Mesenteric fat pad (tissue), 1 donor: ENCODE measurements at places on chromosomes 1 and 21. TPM values are rescaled to one million over a fixed set of nuclear protein-coding genes. Genes with fewer than 3 reads are reported as not detected.
A peak's percentile ranks its signal among the peaks of the same experiment; 100 is the strongest.

GRCh38 chr1:245572709-245573108 lies 417.9 kb downstream of the KIF26B start:
- DNase-seq = no peak

DNA sequence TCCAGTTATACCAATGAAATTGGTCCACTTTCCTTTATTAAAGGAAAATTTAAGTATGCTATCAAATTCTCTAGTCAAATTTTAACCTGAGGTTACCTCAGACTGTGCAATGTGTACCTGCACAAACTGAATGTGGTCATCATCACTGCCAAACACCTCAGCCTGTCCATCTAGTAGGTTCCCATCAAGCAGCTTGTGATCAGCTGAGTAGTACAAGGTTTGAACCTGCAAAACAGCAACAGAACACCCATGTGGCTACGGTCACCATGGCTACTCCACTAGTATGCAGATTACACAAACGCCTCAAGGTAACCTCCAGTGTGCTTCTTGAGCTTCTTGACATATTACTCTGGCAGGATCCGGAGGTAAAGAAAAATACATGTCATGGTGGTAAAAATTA lies 11.6 kb downstream of the IVNS1ABP start:
- no peak for DNase-seq

DNA sequence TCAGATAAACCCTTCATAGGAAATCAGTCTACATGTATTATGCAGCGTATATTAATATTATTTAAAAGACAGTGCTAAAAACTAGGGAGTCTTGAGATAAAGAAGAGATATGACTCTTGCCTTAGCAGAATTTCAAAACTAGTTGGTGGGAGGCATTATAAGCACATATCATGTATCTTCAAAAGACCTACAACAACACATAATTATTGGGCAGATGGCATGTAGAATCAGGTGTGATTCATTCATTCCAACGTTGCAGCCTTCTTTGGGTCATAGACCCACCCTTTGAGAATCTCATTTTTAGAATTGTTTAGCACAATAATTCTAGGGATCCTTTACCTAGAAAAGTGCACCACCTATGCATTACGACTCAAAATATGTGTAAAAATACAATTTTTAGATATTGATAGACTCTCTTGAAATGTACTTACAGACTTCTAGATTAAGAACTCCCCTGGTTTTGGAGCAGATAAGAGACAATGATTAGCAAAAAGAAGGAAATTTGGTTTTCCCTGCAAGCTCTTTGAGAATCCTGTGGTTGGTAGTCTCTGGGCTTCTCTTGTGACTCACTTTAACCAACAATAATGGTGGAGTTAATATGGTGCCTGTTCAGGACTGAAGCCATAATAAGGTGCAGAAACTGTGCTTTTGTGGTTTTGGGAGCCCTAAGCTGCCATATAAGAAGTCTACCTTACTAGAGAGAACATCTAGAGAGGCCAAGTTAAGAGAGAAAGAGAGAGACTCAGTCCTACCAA lies 85.3 kb upstream of the RGS4 start:
- no peak for DNase-seq

GRCh38 chr1:24801176-24801575 lies 55.9 kb downstream of the CLIC4 start:
- no peak for DNase-seq

DNA sequence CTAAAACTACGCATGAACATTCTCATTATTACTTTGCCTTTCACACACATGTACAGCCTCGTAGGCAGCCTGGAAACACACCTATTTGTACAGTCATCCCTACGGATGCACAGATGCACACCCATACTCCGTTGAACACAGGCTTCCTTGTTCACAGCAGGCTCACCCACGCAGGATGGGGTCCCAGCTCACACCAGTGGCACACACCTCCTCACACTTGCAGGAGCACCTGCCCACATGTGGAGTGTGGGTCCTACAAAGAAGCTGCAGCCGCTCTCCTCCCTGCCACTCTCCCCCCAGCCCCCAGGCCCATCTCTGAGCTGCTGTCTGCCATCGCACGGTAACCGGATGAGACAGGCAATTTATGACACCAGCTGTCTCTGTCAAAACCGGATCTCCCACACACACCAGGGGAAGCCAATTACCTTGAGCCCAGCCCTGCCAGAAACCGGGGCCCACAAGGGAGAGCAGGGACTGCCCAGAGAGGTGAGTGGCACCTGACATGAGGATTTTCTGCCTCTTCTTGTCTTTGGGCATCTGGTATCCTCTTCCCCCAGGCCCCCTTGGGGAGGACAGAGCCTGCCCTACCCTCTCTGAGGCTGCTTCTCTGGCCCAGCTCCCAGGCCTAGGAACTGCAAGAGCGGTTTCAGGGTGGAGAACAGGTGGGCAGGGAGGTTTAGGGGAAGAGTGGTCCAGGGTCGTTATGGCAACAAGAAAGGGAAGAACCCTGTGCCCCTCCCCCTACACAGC lies 175.4 kb downstream of the IGSF21 start:
- no peak for DNase-seq

GRCh38 chr1:36211841-36212240 lies 12.4 kb upstream of the THRAP3 start:
- DNase-seq = no peak

- DNase-seq = peak; percentile 33
Measured at GRCh38 chr1:9912264-9912936, 2.3 kb upstream of the CTNNBIP1 start.

DNA sequence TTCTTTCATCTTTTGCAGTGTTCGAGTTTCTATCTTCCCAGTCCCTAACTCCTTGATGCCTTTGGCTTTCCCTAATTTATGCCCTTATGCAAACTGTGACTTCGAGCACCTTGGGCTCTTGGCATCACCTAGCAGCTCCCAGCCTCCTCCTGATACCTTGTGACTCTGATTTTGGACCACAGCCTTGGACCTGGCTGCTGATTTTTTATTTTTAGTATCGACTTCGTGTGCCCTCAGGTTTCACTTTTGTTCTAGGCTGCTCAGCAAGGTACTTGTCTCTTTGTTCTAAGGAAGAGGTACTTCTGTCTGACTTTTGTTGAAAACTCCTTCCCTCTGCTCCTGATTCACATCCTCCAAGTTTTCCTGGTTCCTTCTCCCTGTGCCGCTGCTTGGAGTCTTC lies 69.6 kb upstream of the KCNK1 start:
- DNase-seq = no peak

- no peak for DNase-seq
Measured at GRCh38 chr1:172679000-172679772, 20.3 kb downstream of the FASLG start.

DNA sequence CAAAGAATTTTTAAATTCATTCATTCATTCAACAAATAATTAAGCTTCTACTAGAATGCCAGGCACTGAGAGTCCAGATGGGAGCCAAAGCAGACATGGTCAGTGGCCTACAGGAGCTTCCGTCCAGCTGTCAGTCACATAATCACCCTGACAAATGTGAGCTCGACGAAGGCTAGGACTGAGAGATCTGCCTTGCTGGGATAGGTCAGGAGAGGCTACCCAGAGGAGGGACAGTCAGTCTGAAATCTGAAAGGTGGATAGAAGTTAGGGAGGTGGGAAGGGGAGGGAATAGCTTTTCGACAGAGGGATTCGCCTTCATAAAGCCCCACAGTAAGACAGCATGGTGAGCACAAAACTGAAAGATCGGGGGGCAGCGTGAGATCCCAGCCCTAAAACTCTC lies 8.3 kb downstream of the EPHX1 start:
- DNase-seq = peak; percentile 37

DNA sequence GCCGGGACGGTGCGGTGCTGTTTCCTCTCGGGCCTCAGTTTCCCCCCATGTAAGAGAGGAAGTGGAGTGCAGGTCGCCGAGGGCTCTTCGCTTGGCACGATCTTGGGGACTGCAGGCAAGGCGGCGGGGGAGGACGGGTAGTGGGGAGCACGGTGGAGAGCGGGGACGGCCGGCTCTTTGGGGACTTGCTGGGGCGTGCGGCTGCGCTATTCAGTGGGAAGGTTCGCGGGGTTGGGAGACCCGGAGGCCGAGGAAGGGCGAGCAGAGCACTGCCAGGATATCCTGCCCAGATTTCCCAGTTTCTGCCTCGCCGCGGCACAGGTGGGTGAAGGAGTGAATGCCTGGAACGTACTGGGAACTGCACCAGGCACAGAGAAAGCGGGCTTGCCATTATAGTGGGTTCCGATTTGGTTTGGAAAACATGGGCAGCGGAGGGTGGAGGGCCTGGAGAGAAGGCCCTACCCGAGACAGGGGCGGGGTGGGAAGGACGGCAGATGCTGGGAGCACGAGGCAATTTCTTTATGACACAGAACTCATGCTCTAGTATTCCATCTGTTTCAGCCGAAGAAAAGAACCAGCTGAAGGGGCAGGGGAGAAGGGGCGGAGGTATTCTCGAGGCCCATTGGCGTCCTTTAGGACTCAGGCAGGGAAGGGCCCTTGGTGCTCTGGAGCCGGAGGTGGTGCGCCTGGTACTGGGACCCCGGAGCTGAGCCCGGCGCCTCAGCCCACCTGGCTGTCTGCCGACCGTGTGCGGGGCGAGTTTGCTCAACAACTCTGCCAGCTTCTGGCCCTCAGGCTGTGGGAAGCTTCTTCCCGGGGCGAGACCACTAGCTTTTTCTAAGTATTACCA lies 960 bp downstream of the PCSK9 start:
- DNase-seq = peak; percentile 87

DNA sequence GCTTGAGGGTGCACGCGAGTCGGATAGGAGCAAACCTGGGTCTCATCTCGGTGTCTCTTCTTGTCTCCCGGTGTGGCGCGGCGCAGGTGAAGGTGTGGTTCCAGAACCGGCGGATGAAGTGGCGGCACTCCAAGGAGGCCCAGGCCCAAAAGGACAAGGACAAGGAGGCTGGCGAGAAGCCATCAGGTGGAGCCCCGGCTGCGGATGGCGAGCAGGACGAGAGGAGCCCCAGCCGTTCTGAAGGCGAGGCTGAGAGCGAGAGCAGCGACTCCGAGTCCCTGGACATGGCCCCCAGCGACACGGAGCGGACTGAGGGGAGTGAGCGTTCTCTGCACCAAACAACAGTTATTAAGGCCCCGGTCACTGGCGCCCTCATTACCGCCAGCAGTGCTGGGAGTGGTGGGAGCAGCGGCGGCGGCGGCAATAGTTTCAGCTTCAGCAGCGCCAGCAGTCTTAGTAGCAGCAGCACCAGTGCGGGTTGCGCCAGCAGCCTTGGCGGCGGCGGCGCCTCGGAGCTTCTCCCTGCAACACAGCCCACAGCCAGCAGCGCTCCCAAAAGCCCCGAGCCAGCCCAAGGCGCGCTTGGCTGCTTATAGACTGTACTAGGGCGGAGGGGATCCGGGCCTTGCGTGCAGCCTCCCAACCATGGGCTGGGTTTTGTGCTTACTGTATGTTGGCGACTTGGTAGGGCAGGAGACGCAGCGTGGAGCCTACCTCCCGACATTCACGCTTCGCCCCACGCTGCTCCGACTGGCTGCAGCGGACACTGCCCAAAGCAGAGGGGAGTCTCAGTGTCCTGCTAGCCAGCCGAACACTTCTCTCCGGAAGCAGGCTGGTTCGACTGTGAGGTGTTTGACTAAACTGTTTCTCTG lies 5.1 kb downstream of the HLX start:
- DNase-seq = peak; percentile 90

GRCh38 chr1:245365095-245366020 lies 210.6 kb downstream of the KIF26B start:
- DNase-seq = peak; percentile 30

DNA sequence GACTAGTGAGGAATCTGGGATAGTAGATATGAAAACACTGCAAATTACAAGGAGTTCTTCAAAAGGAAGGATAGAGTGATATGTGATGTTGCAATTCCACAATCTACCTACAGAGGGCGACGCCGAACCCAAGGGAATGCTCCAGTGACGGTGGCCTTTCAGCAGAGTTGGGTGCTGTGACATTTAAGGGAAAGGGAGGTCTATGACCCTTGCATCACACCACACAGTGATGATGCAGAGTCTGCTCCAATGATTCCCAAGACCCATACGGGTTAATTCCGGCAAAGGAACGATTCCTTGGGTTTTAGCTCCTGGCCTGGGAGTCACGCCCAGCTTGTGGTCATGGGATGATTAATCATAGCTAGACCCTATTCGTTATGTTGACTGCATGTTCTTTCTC lies 123.0 kb upstream of the IGSF21 start:
- no peak for DNase-seq

DNA sequence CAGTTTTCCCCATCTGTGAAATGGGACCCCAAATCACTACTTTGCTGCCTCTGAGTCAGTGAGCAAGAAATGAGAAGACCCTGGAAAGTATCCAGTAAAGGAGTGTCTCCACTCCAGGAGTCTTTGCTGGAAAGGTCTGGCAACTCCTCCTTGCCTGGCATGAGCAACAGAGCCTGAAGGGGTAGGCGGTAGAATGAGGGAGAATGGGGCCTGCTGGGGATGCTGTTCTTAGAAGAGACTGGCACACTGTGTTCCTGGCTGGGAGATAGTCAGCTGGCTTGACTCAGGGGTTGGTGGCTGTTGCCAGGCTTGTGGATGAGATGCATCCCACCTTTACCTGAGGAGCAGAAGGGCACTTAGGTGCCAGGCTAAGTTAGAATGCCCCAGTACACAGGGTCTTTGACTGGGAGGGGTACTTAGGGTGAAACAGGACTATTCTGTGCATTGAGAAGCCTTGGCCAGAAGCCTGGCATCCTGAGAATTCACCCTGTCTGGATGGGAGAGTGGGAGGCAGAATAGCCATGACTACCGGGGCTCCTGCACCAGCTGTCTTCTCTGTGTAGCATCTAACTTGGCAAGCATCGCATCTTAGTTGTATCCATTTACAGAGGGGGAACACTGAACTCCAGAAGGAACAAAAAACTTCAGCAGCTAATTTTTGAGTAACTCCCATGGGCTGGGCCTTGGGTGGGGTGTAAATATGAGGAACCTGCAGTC lies 2.5 kb downstream of the MFSD2A start:
- no peak for DNase-seq

DNA sequence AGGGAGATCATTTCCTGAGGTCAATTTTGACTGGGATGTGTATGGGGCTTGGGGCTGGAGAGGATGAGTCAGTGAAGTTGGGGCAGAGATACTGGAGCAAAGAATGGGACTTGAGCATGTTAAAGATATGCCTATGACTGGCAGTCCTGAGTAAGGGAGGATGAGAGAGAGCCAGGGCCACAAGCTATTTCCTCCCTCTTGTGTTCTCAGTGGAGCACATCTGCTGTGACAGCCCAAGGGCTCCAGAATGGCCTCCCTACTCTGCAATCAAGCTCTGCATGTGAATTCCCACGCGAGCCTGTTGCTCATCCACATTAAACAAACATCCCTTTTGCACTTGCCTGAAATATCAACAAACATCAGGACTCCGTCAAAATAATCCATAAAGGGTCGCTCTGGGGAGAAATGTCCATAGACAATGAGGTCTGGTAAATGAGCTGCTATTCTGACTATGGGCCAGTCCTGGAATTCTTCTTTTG lies 9.2 kb downstream of the ADCY10 start:
- no peak for DNase-seq

GRCh38 chr1:47847763-47848162 lies 149.4 kb downstream of the TRABD2B start:
- peak; percentile 18 for DNase-seq

- no peak for DNase-seq
Measured at GRCh38 chr1:6322161-6322560, 61.3 kb upstream of the GPR153 start.

The COL24A1 gene
- total RNA-seq = 0.32 TPM

The DISC1 gene
- 13.0 TPM for total RNA-seq

The MATN1 gene
- total RNA-seq = not detected

The YIPF1 gene
- 22.3 TPM for total RNA-seq

The LAD1 gene
- total RNA-seq = 0.51 TPM

The CAPZB gene
- 260 TPM for total RNA-seq

The TTC22 gene
- not detected for total RNA-seq

The WASF2 gene
- 156 TPM for total RNA-seq

The CFHR3 gene
- total RNA-seq = 0.39 TPM
